ENCODE measurements at places on chromosomes 16 and 17. TPM values are rescaled to one million over a fixed set of nuclear protein-coding genes. Genes with fewer than 3 reads are reported as not detected.

The SOST gene
- not detected for total RNA-seq

The HS3ST4 gene
- not detected for total RNA-seq

The ANKRD40CL gene
- not detected for total RNA-seq

- peaks cover 51% of the 10 kb centered on the region for H3K4me1 ChIP-seq
- no peak overlapping the region for H3K27ac ChIP-seq
- peaks cover 28% of the 10 kb centered on the region for H3K36me3 ChIP-seq
- no peak overlapping the region for H3K4me3 ChIP-seq
These were observed 166.3 kb downstream of the MSI2 start for GRCh38 chr17:57422574-57423164.

GRCh38 chr17:64003526-64004121, 5.5 kb downstream of the PRR29 start:
- no peak for DNase-seq
- H3K4me1 ChIP-seq, result peaks cover 23% of the 10 kb centered on the region
- peaks cover 2% of the 10 kb centered on the region for H3K27me3 ChIP-seq
- H3K27ac ChIP-seq, result no peak overlapping the region

- no peak overlapping the region for H3K27ac ChIP-seq
- no peak for DNase-seq
- H3K36me3 ChIP-seq, result no peaks in the 10 kb centered on the region
- no peaks in the 10 kb centered on the region for H3K27me3 ChIP-seq
- H3K4me3 ChIP-seq, result no peak overlapping the region
These were observed 96.4 kb upstream of the SHISA6 start for GRCh38 chr17:11144358-11145233.

- H3K36me3 ChIP-seq, result no peaks in the 10 kb centered on the region
- no peak overlapping the region for H3K27ac ChIP-seq
- H3K4me1 ChIP-seq, result no peaks in the 10 kb centered on the region
- no peak overlapping the region for H3K4me3 ChIP-seq
- peaks cover 5% of the 10 kb centered on the region for H3K27me3 ChIP-seq
These were observed 128.5 kb upstream of the EEF2KMT start for GRCh38 chr16:5225931-5226655.

GRCh38 chr17:32491371-32492263, 4.8 kb downstream of the CDK5R1 start:
- H3K27ac ChIP-seq, result peak overlapping the region; percentile 18
- H3K27me3 ChIP-seq, result peaks cover 3% of the 10 kb centered on the region
- no peak for DNase-seq

DNA sequence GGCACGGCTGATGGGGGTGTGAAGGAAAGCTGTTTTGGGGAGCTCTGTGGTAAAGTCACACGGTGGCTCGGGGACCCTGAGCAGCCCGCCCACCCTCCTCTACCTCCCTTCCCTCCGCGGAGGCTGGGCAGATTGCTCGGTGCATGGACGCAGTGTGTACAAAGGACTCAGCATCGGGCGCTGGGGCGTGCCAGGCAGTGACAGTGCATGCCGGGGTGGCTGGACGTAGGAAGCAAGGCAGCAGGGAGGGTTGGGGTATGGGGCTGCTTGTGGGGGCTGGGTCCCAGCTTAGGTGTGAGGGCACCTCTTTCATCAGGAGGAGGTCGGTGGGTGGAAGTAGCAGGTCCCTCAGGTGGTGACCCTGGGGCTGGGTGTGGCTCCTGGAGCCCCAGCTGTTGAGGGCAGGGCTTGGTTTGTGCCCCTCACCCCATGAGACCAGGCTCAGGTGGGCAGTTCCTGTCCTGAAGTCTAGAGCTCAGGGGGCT, 159.9 kb upstream of the GSE1 start:
- DNase-seq, result no peak
- H3K27me3 ChIP-seq, result no peaks in the 10 kb centered on the region
- no peaks in the 10 kb centered on the region for H3K36me3 ChIP-seq
- H3K27ac ChIP-seq, result no peak overlapping the region

DNA sequence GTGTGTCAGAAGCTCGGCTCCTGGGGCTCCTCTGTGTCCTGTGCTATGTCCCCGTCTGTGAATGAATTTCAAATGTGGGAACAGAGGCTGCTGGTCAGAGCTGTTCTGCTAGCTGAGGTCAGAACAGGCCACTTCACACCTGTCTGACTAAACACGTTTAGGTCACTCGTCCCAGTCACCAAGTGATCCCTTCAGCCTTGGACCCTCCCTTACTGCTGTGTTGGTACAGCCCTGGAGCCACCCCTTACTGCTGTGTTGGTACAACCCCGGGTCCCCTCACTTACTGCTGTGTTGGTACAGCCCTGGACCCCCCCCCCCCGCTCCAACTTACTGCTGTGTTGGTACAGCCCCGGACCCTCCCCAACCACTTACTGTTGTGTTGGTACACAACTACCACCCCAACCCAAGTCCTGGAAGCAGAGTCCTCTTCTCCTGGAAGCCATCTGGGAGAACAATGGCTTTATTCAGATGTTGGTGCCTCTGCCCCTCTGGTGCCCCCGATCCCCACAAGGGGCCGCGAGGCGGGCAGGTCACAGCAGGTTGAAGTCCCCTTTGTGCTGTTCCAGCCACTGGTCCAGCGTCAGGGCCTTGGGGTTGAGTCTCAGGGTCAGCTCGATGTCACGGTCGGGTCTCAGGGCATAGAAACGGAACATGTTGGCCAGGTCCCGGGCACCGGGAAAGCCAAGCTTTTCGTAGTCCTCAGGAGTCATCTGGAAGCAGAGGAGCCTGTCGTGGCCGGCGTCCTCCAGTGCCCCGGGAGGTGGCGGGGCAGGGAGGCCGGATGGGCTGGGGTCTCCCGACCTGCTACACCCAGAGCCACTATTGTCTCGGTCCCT, 13.0 kb downstream of the NMRAL1 start:
- H3K27ac ChIP-seq, result no peak overlapping the region
- H3K4me1 ChIP-seq, result peaks cover 21% of the 10 kb centered on the region
- DNase-seq, result no peak
- H3K4me3 ChIP-seq, result no peak overlapping the region

GRCh38 chr16:85449885-85450245, 163.3 kb upstream of the GSE1 start:
- DNase-seq, result no peak
- no peak overlapping the region for H3K4me3 ChIP-seq
- no peaks in the 10 kb centered on the region for H3K36me3 ChIP-seq
- H3K27me3 ChIP-seq, result peaks cover 1% of the 10 kb centered on the region
- H3K4me1 ChIP-seq, result no peaks in the 10 kb centered on the region

- no peak overlapping the region for H3K4me3 ChIP-seq
- no peaks in the 10 kb centered on the region for H3K27me3 ChIP-seq
- peaks cover 18% of the 10 kb centered on the region for H3K36me3 ChIP-seq
- no peak overlapping the region for H3K27ac ChIP-seq
- peaks cover 10% of the 10 kb centered on the region for H3K4me1 ChIP-seq
These were observed 28.9 kb upstream of the CFAP20 start for GRCh38 chr16:58157951-58158540.

DNA sequence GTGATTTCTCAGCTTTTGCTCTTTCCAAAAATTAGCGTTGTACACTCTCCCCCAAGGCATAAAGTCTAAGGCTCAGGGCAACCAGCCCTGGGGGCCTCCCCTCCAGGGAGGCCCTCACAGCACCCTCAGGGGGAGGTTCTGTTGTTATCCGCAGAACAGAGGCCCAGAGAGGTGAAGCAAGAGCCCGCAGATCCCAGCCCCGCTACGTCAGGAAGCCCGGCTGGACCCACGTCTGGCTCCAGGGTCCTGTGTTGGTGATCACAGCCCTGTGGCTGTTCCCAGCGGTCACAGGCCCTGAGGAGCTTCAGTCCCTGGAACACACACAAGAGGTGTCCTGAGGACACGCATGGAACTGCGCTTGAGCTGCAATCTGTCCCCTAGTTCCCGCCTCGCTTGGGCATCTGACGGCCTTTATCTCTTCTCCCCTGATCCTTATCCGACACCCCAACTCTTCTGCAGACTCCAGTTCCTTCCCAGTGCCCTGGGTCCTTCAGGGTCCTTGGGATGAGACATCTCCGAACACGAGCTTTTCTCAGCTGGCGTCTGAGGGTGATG, 1.1 kb upstream of the ZG16B start:
- H3K36me3 ChIP-seq, result no peaks in the 10 kb centered on the region
- no peak overlapping the region for H3K4me3 ChIP-seq
- no peak for DNase-seq
- H3K4me1 ChIP-seq, result peaks cover 7% of the 10 kb centered on the region

DNA sequence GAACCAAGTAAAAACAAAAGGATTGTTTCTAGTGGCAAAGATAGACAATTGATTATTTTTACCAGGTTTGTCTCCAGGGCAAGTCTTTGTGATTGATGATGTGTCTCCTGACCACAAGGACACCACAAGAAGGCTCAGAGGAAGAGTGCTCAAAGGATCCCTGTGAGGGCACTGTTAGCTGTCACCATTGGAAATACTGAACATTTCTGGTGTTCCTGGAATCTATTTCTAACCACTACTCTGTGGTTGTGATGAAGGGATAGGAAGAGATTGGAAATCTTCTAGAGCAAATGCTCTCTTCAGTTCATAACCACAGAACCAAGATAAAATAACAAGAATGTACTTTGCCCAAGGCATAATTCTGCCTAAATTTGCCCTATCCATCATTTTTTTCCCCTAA, 15.3 kb downstream of the RNF43 start:
- no peak overlapping the region for H3K4me3 ChIP-seq
- DNase-seq, result no peak
- peaks cover 14% of the 10 kb centered on the region for H3K4me1 ChIP-seq

DNA sequence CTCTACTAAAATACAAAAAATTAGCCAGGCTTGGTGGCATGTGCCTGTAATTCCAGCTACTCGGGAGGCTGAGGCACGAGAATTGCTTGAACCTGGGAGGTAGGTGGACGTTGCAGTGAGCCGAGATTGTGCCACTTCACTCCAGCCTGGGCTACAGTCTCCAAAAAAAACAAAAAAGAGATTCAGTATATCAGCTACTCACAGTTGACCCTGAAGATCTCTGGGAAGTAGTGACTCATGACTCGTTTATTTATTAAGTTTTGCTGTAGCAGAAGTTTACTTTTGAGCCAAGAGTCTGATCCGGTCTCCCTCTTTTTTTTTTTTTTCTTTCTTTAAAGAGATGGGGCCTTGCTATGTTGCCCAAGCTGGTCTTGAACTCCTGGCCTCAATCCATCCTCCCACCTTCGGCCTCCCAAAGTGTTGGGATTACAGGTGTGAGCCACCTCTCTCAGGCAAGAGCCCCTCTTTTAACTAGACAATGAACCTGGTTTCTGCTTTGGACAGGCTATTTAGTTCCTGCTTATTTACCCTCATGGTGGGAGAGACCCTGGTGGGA, 4.4 kb downstream of the MVP start:
- H3K4me1 ChIP-seq, result peaks cover 48% of the 10 kb centered on the region
- DNase-seq, result no peak
